Cardiac muscle cell (in vitro differentiated cells and primary cell): ENCODE measurements at places on chromosomes 1 and 21.

- DNase-seq, result no peak
- no peaks in the 10 kb centered on the region for H3K27me3 ChIP-seq
- H3K27ac ChIP-seq, result no peak overlapping the region
- H3K4me1 ChIP-seq, result peaks cover 16% of the 10 kb centered on the region
Measured at GRCh38 chr1:39130325-39130724, 74.2 kb upstream of the MACF1 start.

GRCh38 chr1:220748089-220748934 is at the start of gene MTARC2:
TSS of gene MTARC2 (plus strand) at chr1:220748322. CDS start at chr1:220748532, 210 bp downstream.
- H3K4me3 ChIP-seq, result peak within 1 kb of the TSS; percentile 53
- H3K27ac ChIP-seq, result peak within 1 kb of the TSS; percentile 72
- no peaks in the 10 kb centered on the region for H3K36me3 ChIP-seq
- H3K4me1 ChIP-seq, result peaks cover 31% of the 10 kb centered on the region
- DNase-seq, result peak; percentile 79

DNA sequence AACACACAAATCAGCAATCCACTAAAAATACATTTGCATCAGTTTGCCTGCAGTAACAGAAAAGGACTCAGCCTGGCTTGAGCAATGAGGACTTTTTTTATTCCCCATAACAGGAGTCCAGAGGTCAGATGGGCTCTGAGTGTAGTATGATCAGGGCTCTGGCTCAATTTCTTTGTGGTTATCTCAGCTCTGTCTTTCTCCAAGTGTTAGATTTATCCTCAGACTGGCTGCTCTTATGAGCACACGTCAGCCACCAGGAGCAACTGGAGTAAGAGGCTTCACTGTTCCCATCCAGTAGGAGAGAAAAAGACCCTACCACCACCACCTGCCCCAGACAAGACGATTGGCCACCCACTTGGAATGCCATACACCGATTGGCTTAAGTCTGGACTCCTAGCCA is 36.2 kb upstream of the KLHDC7A start:
- no peaks in the 10 kb centered on the region for H3K36me3 ChIP-seq
- H3K27me3 ChIP-seq, result peaks cover 4% of the 10 kb centered on the region
- H3K27ac ChIP-seq, result no peak overlapping the region
- H3K4me1 ChIP-seq, result no peaks in the 10 kb centered on the region
- no peak overlapping the region for H3K4me3 ChIP-seq

GRCh38 chr1:22533244-22533895 is 29.9 kb upstream of the EPHA8 start:
- H3K4me1 ChIP-seq, result peaks cover 11% of the 10 kb centered on the region
- H3K27ac ChIP-seq, result no peak overlapping the region
- no peak overlapping the region for H3K4me3 ChIP-seq
- H3K27me3 ChIP-seq, result no peaks in the 10 kb centered on the region
- no peak for DNase-seq

- no peaks in the 10 kb centered on the region for H3K36me3 ChIP-seq
- DNase-seq, result no peak
- H3K27me3 ChIP-seq, result no peaks in the 10 kb centered on the region
- no peak overlapping the region for H3K4me3 ChIP-seq
Measured at GRCh38 chr1:116067566-116067890, 43.7 kb upstream of the MAB21L3 start.

GRCh38 chr1:69765951-69766350 is 198.2 kb downstream of the LRRC7 start:
- H3K36me3 ChIP-seq, result no peaks in the 10 kb centered on the region
- H3K27ac ChIP-seq, result no peak overlapping the region
- DNase-seq, result no peak

- peaks cover 49% of the 10 kb centered on the region for H3K36me3 ChIP-seq
- no peaks in the 10 kb centered on the region for H3K4me1 ChIP-seq
- no peak overlapping the region for H3K4me3 ChIP-seq
Measured at GRCh38 chr1:237507005-237507404, 383.7 kb downstream of the ZP4 start.
